ENCODE measurements at places on chromosomes 2 and 18.
A peak's percentile ranks its signal among the peaks of the same experiment; 100 is the strongest.

DNA sequence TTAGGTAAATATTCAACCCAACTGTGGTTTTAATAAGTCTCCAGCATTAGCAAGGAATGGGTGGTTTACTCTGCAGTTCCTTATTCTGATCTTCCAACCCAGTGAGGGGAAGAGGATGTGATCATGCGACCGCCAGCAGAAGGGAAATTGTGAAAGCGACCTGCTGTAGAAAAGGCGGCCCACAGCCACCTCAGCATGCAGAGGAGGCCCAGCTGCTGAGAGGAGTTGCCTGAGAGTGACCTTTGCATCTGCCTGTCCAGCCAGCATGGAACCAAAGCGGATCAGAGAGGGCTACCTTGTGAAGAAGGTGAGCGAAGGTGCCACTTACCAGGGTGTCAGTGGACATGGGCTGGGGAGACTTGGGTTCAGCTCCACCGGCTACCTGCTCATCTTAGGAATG is at the start of gene PLEK:
Gene PLEK, plus strand, starts transcription at position 196 of the 400 bp plus-strand sequence. Its CDS starts 70 bp downstream, at position 266.
- no peak for DNase-seq

GRCh38 chr2:209322905-209323512 is 100.8 kb upstream of the MAP2 start:
- DNase-seq = no peak

DNA sequence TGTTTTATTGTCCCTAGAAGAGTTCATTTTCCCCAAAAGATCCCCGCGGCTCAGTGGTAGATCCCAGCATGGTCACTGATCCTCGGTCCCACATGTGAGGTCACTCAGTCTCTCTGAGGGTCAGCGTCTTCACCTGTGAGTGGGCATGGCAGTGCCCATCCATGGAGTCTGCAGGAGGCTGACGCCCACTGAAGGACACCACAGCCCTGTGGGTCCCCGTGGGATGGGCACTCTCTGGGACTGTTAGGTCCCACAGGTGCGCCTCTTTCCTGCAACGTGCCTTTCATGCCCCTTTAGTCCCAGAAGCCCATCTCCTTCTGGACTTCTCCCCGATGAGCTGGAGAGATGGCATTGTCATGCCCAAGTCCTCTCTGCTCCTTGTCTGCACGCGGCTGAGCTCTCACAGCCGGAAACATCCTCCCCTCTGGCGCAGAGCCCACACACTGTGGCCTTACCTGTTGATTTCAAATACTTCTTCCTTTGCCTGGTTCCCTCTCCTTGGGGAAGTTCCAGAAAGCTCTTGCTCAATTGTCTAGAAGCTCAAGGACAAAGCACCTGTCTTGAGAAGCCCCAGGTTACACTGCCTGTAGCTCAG is 75.9 kb downstream of the PTGR3 start:
- no peak for DNase-seq

DNA sequence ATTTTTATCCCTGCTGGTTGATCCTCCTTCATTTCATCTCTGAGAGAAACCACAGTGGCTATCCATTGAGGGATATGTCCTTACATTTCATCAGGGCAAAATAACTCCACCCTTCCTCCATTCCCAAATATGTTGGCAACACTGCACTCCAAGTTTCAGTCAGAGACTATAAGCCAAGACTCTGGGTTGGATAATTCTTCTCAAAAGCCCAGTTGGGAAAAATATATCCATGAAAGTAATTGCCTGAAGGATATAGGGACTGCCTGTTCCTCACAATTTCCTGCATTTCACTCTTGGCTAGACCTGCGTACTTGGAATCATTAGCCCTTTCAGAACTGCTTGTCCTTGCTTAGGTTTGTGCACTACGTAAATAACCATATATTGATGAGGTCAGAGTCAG is 27.9 kb upstream of the EPB41L3 start:
- no peak for DNase-seq

- no peak for DNase-seq
Measured at GRCh38 chr2:180554330-180554729, 426.1 kb upstream of the UBE2E3 start.

- no peak for DNase-seq
Measured at GRCh38 chr2:237041231-237041630, 44.5 kb upstream of the COPS8 start.

DNA sequence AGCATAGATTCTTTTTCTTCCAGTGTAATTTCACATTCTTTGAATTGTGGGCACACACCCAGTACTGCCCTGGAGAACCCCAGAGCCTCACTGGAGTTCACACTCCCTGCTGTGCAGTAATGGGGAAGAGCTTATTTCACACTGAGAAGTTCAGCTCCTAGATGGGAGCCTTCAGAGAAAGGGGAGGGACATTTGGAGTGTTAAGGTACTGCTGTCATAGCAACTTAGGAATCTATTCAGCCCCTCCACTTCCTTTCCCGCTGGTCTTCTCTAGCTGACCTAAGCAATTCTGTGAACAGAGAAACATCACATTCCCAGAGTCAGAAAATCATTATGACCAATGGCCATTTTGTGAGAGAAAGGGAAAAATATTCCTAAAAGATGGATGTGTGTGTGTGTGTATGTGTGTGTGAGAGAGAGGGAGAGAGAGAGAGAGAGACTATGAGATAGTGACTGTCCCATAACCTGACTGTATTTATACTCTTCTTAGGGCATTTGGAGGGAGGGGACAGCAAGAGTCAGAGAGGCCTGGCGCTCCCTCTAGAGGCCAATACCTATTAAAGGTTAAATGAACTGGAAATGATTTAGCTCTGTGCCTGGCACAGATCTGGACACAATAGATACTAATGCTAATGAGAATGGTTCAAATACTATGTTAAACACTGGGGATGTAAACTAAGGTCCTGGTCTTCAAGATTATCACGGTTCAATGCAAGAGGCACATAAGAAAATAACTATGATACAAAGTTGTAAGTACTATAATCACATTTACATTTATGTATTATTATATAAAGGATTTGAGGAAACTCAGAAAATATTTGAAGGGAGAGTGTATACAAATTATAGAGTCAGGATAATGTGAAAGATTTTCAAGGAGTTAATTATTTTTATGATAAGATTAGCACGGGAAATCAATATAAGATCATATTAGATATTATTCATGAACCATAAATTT is 41.5 kb upstream of the RPE start:
- DNase-seq = peak; percentile 7

DNA sequence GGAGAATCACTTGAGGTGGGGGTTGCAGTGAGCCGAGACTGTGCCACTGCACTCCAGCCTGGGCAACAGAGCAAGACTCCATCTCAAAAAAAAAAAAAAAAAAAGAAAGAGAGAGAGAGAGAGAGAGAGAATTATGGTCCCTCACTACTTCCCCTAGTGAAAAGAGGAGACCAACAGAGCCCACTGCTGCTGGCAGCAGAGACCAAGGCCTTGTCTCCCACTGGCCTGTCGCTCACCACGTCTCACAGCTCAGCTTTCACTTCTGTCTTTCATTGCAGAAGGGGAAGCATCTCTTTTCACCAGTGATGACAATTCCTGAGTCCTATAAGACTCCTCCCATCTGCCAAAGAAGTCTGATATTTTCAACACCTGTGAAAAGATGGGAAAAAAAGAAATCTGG is 81.3 kb downstream of the CLHC1 start:
- DNase-seq = no peak

- no peak for DNase-seq
Measured at GRCh38 chr2:238172439-238172838, 13.7 kb downstream of the ERFE start.

GRCh38 chr18:71433373-71433772 is 1110.8 kb downstream of the CBLN2 start:
- no peak for DNase-seq

DNA sequence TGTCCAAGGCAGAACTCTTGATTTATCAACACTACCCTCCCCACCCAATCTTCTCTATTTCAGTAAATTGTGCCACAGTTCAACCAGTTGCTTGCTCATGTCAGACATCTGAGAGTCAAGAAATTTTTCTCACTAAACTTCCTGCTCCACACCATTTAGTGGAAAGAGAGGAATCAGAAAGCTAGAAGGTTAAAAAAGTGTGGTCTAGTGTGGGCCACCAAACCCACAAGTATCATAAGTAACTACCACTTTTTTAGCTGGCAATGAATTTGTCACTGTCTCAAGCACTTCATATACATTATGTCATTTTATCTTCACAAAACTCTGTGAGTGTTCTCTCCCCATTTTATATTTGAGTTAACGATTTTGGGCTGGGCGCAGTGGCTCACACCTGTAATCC is 16.6 kb upstream of the MSTN start:
- DNase-seq = no peak

GRCh38 chr2:60868589-60869273 is 12.6 kb upstream of the REL start:
- no peak for DNase-seq

DNA sequence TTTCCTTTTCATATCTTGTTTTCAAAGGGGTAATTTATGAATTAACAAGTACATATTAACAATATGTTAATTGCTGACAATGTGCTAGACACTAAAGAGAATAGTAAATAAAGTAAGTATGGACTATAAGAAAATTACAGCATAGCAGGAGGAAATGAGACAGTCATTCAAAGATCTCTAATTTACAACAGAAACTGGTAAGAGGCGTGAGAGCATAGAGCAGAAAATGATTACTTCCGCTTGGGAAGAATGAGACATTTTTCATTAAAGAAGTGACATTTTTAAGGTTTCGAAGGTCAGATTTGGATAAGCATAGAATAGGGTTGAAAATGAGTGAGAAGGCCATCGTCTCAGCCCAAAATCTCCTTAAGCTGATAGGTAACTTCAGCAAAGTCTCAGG is 184.4 kb upstream of the SESTD1 start:
- DNase-seq = no peak

GRCh38 chr2:152823905-152824304 is 105.5 kb downstream of the ARL6IP6 start:
- DNase-seq = no peak

DNA sequence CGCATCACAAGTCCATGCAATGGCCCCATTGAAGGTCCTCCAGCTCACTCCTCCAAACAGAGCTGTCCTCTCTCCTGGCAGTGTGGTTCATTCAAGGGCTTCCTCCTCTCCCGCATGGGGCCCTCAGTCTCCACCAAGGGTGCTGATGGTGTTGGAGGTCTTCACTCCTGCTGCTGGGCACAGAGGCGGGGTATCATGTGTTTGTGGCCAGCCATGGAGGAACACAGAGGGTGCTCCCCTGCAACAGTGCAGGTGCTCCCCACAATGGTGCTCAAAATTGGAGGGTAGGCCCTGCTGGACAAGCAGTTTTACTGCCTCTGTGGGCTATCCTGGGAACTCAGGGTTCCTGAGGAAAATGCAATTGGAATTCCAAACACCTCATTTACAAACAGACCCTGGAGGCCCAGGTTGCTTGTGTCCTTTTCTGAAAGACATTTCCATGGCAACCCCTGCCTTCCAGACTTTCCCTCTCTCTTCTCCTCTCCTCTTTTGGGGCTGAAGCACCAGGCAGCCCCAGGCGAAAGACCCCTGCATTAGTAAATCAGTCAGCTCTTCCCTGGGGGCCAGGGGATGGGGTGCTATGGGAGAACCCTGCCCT is 256.0 kb downstream of the HAUS1 start:
- DNase-seq = no peak

DNA sequence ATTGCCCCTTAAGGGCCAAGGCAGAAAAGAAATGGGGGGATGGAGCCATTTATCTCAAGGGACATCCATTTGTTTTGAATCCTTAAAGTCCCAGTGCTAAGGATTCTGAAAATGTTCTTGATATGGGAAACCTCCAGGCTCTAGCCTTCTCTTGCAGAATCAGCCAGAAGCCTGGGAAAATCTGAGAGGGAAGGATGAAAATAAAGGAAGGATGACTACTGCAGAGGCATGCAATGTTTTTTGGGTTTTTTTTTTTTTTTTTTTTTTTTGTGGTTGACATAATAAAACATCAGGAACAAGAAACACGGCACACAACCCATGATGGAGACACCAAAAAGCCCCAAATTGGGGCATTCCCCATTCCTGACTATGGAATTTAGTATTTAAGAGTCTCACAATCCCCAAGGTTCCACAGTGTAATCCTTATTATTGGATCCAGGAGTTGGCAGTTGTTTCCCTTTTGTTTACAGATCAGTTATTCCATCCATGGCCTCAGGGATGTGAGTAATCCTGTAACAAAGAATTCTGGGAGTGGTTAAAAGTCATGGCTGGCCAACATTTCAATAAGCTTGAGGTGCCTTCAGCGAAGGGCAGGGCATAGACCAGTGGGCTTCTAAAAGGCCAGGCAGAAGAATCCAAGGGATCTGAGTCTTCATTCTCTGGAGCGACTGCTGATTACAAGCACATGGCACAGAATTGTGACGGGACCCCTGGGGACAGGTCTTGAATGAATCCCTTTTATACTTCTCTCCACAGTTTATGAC is 337.5 kb downstream of the GULP1 start:
- DNase-seq = no peak

DNA sequence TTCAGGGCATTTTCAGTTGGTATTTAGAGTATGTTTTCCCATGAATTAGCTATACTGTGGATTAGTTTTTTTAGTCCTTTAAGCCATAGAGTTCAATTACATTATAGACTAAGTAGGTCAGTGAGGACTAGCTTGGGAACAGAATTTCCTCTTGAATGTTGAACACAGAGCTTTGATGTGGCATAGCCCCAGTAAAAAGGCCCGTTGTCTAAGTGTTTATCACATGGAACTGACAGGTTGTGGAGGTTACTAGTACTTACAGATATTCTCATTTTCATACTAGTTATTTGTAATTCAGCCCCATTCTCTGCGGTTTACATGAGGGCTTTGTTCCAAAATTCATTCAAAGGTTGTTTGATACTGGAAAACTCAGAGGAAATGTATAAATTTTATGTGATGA is 6.2 kb downstream of the INSIG2 start:
- DNase-seq = no peak

DNA sequence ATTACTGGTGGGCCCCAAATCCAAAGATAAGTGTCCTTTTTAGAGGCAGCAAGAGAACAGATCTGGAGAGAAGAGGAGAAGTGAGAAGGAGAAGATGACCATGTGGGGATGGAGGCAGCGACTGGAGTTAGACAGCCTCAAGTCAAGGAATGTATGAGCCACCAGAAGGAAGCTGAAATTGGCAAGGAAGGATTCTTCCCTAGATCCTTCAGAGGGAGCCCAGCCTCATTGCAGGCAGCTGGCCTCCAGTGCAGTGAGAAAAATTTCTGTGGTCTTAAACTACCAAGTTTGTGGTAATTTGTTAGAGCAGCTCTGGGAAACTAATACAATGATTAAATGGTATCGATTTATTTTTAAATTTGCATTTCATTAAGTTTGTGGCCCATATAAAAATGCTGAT is 167.9 kb downstream of the NCKAP5 start:
- no peak for DNase-seq

- DNase-seq = no peak
Measured at GRCh38 chr2:42823744-42824453, 31.5 kb upstream of the HAAO start.

- DNase-seq = no peak
Measured at GRCh38 chr2:152055366-152056108, 43.3 kb downstream of the CACNB4 start.

- DNase-seq = no peak
Measured at GRCh38 chr18:61770279-61770678, 122.5 kb downstream of the RNF152 start.

- no peak for DNase-seq
Measured at GRCh38 chr2:129483366-129483765, 496.1 kb upstream of the RAB6C start.

Measured in stimulated activated CD8-positive, alpha-beta memory T cell treated with anti-CD3 and anti-CD28 coated beads, Interleukin-4, amount 100 ng/mL, for 1 hour (primary cell).